ENCODE measurements at places on chromosomes 1 and 21.

GRCh38 chr1:174031099-174031498 lies 8.9 kb upstream of the RC3H1 start:
- DNase-seq: no peak

DNA sequence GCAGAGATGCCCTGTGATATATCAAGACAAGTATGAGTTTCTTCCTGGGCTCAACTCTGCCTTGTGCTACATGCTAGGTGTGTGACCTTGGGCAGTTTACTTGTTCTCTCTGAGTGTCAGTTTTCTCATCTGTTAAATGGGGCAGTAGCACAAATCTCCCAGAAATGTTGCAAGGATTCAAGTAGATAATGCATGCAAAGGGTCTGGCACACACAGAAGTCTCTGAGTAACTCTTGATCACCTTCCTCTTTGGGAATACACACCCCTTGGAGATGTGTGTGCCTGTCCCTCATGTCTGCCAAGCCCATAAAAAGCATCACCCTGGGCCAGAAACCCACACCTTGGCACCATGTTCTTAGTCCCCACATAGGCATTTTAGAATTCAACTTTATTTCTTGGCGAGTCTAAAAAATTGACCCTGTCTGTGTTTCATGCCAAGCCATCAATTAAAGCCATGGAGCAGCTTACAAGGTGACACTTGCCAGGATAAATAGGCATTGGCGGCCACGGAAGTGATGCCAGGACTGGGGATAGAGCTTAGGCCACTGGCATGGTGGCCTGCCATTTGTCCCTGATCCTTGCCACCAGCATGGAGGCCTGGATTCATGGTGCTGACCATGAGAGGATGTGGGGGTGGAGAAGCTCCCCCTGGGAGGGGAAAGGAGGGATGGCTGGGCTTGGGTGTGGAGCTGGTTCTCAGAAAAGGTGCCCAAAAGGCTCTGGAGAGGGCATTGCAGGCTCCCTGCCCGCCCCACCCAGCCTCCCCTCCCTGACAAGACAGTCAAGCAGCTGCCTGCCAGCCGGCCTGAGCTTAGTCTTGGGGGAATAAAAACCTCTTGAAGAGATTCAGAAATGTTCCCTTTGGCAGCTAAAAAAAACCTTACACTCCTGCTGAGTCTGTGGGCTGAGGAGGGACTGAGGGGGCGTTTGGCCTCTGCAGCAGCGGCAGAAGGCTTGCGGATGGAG lies 118.0 kb upstream of the IPO9 start:
- no peak for DNase-seq

DNA sequence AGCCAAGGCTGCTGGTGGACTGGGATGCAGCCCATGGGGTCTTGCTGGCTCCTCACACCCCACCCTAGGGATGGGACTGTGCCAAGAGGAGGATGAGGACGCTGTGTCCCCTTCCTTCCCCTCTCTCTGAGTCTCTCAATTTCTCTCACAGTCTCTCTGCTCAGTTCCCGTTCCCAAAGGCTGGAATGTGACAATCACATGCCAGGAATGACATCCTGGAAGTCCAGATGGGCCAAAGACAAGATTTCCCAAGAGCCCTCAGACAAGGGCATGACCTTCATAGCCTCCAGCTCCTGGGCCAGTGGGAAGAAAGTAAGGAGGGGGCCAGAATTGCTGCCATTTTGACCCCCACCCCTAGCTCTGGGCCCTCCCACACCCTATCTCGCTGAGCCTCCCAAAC lies 7.6 kb upstream of the CDCP2 start:
- no peak for DNase-seq

DNA sequence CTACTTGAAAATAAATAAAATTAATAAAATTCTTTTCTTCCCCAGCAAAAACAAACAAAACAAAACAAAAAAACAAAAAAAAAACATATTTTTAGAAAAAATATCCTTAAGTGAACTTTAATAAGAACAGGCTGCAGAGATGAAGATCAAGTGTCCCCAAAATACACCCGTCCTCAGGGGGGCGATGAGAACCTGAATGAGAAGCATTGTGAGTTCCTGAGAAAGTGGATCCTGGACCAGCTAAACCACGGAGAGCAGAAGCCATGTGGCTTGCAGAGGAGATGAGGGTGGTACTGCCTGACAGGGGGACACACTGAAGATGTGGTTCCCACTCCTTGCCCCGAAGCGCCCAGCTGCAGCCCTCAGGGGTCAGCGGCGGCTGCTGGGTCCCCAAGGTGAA lies 89.3 kb downstream of the ITPKB start:
- DNase-seq: no peak
